T-cell (primary cell): ENCODE measurements at places on chromosomes 3 and 15. TPM values are rescaled to one million over a fixed set of nuclear protein-coding genes. Genes with fewer than 3 reads are reported as not detected.

- DNase-seq: no peak
Measured at GRCh38 chr15:73879426-73879825, 6.1 kb downstream of the TBC1D21 start.

- no peak for DNase-seq
Measured at GRCh38 chr15:57079446-57079845, 161.0 kb downstream of the TCF12 start.

GRCh38 chr3:15174953-15175352 lies 31.1 kb upstream of the CAPN7 start:
- DNase-seq: no peak

DNA sequence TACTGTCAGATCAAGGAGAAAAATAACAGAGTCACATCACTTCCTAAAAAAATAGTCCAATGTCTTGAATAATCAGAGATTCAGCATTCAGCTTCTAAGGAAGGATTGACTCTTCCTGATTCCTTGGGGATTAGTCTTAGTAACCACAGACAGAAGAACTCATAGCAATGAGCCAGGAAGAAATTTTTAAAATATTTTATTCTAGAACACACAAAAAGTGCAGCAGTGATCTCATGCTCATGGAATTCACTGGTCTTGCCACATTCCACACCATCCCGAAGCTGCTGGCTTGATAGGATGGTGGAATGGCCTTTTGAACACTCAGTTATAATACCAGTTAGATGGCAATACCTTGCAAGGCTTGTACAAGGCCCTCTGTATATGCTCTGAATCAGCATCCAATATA lies 43.0 kb upstream of the ABI3BP start:
- no peak for DNase-seq

GRCh38 chr15:64122444-64122843 lies 26.7 kb downstream of the SNX1 start:
- DNase-seq: no peak

DNA sequence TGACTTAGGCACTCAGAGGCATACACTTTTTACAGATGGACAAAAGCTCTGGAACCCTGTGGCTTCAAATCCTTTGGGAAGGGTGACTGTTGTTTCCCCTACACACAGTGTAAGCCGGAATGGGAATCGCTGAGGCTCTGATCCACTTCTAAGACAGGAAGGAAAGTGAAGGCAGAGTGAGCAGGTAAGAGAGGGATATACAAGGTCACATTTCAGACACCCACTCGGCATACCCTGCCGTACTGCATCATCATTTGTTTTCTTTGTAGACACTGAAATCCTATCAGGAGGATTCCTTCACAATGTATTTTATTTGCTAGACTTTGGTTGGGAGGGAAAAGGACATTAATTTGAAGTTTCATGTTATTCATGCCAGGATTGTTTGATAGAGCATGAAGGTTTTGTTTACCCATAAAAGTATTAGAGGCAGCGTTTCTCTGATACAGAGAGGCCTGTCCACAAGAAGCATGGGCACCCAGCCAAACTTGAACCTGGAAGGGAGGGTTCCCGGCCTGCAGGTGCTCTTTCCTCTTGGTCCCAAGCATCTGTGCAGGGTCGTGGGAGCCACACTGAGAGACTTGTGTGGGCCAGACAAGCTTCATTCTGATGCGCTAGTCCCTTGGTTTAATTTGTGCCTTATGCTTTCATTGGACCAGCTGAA lies 21.9 kb upstream of the POLR2M start:
- DNase-seq: no peak

WDR72 gene
- not detected for total RNA-seq
